ENCODE measurements at places on chromosomes 2 and 18.

DNA sequence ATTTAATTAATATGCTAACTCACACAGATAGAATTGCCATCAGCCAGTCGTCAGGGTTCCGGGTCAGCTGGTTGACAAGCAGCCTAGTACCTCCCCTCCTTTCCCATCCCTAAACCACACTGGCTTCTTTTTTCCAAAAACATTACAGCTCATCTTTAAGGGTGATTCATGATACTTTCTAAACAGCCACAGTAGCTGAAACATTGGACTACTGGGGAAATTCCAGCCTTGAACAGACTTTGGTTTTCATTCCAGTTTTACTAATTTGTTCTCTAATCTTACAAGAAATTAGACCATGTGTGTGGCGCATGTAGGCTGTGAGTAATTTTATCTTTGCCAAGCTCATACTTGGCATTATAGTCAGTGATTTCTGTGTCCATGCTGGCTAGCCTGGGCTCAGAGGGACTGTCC, 110.8 kb downstream of the FMNL2 start:
- no peak for DNase-seq

GRCh38 chr2:193517615-193518014, 1322.9 kb upstream of the TMEFF2 start:
- no peak for DNase-seq

- peak; percentile 34 for DNase-seq
Measured at GRCh38 chr18:72867746-72868584, at the start of gene NETO1. Gene NETO1, minus strand, starts transcription at chr18:72867987. Its CDS starts 696 bp downstream, at chr18:72867291.

DNA sequence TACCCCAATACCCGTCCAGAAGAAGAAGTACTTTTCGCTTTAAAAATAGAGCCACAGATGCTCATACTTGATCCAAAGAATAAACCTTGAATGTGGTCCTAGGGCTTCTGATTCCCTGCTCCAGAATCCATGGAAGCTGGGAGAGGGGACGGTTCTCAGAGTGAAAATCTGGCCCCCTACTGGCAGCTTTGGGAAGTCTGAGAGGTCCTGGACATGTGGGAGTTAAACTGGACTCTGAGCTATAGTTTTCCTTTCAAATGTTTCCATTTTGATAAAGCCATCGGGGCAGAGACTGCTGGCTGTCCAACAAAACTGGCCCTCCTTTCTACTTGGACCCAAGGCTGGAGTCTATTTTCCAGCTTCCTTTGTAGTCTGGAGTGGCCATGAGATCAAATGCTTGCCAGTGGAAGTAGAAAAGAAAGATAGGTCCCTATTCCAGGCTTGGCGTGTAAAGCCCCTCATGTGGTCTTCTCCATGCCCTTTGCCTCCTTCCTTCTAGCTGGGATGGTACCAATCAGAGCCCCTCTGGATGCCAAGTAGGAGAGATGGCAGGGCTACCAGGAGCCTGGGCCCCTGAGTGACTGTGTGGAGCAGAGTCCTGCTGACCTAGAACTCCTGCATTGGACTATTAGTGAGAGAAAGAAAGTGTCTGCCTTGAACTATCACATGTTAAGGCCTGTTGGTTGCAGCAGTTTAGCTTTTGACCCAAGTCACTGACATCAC, 37.7 kb upstream of the TBC1D8 start:
- DNase-seq = no peak

DNA sequence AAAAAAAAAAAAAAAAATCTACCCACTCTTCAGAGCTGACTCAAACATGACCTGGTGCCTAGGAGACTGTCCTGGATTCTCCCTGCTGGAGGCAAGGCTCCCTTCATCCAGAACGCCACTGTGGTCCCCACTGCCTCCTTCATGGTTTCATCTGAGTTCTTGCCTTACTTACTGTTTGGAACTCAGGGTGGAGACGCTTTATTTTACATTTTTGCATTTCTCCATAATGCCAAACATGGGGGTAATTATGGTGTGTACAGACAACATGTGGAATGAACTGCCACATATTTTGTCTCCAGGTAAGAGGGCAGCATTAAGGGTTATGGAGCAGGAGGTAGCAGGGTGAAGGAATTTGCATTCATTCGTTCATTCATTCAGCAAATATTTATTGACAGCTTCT, 154.0 kb upstream of the MSH6 start:
- DNase-seq = no peak

DNA sequence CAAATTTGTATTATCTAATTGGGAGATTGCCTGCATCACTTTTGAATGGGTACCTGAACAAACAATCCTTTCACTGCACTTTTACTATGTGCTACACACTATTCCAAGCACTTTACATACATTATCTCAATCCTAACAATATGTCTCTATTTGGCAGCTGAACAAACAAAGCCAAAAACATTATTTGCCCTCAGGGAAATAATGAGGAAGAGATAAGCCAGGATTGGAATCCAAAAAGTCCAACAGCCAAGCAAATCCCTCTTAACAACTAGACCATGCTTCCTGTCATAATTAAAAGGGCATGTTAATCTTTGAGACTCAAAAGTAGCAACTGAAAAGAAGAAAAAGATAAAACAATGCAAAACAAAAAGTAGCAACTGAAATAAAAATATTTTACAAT, 32.1 kb downstream of the RPRD1A start:
- DNase-seq = peak; percentile 94

DNA sequence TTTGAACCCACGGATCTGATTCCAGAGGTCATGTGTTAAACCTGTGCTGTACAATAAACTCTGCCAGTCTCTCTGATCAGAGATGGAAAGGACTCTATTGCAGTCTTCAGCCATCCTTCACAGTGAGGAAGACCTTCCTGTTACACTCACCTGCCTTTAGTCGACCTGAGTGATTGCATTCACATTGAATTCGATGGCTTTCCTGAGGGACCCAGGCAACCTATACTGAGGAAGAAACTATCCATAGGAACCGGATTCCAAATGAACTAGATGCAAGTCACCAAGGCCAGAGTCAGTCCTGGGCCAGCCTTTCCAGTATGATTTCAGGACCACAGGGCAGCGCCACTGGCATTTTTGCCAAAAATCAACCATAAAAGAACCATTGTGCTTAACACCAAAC, 56.8 kb downstream of the PKDCC start:
- DNase-seq = no peak

GRCh38 chr2:73984922-73985307, 205 bp downstream of the TET3 start:
- DNase-seq = peak; percentile 12

DNA sequence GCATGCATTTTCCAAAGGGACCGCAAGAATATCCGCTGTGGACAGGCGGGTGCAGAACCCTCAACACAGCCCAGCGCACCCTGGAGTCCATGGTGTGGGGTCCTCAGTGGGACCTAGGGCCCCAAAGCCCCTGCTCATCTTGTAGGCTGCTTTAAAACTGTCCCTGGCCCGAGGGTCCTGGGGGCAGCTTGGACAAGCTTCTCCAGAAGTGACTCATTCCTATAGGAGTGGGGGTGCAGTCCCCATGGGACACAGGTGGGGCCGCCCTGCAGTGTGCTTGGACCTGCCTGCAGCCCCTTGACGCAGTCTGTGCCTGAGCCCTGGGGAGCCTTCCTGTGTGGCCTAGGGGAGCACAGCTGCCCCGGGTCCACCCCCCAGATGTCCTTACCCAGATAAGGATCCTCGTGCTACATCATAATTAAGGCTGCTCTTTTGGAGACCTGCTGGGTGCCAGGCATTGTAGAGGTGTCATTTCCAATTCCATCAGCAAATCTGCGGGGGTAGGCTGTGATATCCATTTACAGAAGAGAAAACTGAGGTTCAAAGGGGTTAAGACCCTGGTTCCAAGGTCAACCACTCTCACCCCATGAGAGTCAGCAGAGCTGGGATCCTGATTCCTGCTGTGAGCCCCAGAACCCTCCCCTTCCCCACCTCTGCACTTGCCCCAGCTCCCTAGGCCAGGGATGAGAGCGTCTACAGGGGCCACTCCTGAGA, 1.7 kb upstream of the HS6ST1 start:
- no peak for DNase-seq

- no peak for DNase-seq
Measured at GRCh38 chr18:48472610-48473009, 63.4 kb upstream of the ZBTB7C start.

DNA sequence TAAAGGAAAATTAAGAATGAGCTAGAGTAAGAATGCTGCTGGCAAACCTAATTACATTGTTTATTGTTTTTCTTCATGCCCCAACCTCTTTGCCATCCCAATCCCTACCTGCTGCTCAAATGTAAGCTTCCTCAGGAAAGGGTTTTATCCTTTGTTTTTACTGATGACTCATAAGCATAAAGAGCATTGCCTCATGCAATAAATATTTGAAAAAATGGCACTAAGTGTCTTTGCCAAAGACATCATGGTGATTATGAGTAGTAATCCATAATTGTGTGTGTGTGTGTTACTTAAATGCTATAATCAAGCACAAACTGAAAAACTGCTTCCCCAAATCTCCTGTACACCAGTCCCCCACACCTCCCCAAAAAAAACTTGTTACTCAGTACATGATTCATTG, 53.4 kb downstream of the DNER start:
- no peak for DNase-seq

DNA sequence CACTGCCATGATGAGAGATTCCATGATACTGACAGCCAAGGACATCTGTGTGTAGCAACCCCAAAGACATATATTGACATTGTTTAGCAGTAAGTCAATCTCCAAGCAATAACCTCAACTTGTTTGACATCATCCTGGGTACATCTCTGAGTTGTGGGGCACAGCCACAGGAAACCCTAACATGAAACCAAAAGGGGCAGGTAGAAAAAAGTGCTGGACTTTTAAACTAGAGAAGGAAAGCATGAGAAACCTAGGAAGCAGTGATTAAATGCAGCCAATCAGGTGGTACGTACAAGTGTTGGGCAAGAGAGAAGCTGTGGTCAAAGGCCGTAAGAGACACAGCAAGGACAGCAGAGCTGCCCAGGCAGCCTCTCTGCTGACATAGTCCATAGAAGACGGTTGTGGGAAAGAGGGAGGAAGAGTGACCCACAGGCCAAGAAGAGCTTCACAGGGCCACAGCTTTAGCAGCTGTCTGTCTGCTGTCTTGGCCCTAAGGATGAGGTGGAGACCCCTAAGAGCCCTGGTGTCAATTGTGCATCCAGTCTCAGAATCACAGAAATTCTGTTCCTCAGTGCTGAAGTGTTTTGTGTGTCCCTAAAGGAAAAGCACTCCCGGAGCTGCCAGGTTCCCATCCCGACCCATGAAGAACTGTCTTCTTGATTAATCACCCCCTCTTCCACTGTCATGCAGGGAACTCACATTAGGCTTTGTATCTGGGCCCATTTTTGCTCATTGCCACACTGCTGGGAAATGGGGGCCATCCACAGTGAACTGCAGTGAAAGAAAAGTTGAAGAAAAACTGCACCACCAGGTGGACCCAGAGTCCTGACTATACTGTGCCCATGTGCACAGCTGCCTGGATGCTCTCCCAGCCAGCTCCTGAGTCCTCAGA, 25.4 kb upstream of the CHN1 start:
- peak; percentile 25 for DNase-seq

DNA sequence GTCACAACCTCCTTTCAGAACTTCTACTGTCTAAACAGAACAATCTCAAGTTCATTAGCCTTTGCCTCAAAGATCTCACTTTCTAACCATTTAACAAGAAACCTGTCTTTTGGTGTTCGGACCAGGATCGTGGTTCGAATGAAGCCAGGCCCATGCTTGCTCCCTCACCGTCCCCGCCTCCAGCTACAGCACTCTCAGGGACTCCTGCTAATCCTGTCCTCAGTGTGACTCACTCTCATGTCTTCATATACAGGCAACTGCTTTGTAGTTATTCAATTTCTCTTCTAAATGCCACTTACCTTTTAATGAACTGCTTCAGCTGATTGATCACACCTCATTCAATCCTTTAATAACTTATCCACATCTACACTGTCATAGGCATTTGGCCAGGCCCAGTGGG, 15.8 kb downstream of the SERTAD2 start:
- no peak for DNase-seq

DNA sequence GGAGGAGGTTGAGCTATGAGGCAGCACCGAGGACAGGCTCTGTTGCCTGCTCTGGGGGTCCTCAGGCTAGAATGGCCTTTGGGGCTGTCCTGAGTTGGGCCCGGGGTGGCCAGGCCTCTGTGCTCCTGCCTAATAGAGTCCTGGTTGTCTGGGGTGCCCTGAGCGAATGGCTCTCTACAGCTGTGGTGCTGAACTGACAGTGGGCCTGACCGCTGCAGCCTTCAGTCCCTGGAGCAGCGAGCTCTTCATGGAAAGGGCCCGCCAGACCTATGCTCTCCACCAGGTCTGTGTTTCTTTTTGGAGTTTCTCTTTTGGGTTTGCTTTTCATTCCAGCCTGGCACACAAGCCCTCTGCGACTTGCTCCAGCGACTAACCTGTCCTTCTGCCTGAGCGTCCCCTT, 679.0 kb upstream of the RAB6C start:
- no peak for DNase-seq

- no peak for DNase-seq
Measured at GRCh38 chr2:178530625-178531142, 50.4 kb downstream of the PLEKHA3 start.

DNA sequence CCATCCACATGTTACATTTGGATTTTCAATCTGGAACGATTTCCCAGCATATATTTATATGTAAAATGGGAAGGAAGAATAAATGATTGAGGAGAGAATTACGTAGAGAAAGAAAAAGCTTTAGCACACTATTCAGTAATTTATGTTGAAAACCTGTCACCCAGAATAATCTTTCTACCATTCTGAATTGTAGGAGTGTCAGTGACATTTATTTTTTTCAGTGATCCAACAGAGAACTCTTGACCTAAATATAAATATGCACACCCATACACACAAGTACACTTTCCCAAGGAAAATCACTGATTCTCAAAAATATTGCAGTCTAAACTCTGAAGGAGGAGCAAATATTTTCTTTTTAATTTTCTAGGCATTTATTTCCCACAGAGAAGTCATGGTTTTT, 140.2 kb upstream of the LRP1B start:
- DNase-seq = no peak

DNA sequence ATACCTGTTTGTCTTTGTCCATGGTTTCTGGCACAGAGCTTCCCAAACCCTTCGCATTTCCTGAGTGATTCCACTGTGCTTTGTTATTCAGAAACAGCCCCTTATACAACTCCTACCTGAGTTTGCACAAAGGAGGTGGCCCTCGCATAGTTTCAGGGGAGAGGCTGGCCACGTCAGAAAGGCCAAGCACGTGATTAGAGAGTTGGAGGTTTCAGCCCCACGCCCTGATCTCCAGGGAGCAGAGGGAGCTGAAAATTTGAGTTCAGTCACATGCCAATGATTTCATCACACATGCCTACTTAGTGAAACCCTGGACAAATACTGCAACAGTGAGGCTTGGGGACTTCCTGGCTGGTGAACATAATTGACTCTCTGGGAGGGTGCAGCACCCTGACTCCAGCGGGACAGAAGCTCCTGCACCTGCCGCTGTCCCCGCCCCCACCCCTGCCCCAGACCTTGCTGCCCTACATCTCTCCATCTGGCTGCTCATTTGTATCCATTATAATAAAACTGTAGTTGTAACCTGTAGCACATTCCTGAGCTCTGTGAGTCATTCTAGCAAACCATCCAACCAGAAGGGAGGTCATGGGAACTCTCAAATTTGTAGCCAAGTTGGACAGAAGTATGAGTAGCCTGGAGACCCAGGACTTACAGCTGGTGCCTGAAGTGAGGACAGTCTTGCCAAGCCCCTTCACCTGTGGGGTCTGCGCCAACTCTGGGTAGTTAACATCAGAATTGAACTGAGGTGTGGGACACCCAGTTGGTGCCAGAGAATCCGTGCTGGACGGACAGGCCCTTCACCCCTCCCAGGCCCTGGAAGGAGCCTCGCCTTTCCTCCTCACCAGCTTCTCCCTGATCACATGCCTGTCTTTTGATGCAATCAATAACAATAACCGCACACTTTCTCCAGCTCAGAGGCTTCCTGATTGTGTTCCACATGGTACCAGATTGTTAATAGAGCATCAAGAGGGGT, 224.3 kb downstream of the ANAPC1 start:
- no peak for DNase-seq
